Skeletal muscle cell (primary cell): ENCODE measurements at places on chromosomes 11 and 22.

- peak; percentile 37 for DNase-seq
These were observed 26.9 kb downstream of the SNAP29 start for GRCh38 chr22:20885557-20886323.

- DNase-seq, result no peak
These were observed 26.9 kb downstream of the ARFGAP2 start for GRCh38 chr11:47149782-47150181.

GRCh38 chr11:44408711-44409470, 99.0 kb upstream of the ALX4 start:
- no peak for DNase-seq

- no peak for DNase-seq
These were observed 112.3 kb downstream of the TMPRSS5 start for GRCh38 chr11:113593698-113594308.
